ENCODE measurements at places on chromosomes 16 and 17.

- no peak for DNase-seq
Observed at GRCh38 chr16:81155769-81156168, 59.6 kb upstream of the GCSH start.

DNA sequence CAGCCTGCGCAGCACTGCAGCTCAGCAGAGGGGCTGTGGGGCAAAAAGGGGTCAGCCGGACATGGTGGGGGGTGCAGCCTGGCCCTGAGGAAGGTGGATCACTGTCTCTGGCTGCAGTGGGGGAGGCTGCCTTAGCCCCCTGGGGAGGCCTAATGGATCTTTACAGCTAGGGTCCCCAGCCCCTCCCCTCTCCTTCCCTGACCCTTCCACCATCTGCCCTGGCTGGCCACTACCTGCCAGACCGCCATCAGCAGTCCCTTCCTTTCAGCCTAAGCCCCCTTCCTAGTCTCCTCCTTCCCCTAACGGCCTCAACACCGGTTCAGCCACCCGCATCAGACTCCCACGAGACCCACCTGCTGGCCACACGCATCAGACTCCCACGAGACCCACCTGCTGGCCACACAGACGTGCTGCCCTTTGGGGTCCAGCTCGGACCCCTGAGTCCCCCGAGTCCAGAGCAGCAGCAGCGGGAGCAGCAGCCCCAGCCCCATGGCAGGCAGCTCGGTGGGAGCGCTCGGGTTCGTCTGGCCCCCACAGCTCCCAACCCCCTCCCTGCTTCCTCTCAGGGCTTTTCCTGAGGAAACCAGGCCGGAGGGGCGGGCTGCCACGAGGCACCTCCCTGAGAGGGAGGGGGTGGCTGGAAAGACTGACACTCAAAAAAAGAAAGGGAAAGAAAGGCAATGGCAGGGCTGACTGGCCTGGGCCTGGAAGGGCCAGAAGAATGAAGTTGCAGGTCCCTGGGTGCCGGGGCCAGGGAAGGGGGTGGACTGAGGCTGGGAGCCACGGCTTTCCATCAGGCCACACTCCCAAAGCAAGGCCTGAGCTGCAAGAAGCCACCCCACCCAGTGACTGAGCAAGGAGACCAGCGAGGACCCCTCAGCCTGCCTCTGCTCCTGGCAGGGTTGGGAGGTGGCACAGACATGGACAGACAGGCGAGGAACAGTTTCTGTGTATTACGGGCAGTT, at the start of gene SCARF1:
SCARF1 (minus strand) TSS at position 526 of the 965 bp plus-strand sequence; CDS start at position 491, 35 bp downstream.
- no peak for DNase-seq

GRCh38 chr16:70298988-70299938, at the start of gene DDX19B:
TSS of gene DDX19B (plus strand) at chr16:70299186. CDS start at chr16:70299298, 112 bp downstream.
- DNase-seq: no peak

- DNase-seq: no peak
Observed at GRCh38 chr16:67198238-67198734, 645 bp upstream of the ELMO3 start.

GRCh38 chr17:4250887-4251286, 12.9 kb downstream of the ANKFY1 start:
- DNase-seq: no peak

GRCh38 chr17:1871756-1872155, 42.0 kb downstream of the RPA1 start:
- DNase-seq: no peak

- no peak for DNase-seq
Observed at GRCh38 chr17:3613124-3613523, 3.9 kb upstream of the TRPV1 start.

- no peak for DNase-seq
Observed at GRCh38 chr16:1610899-1611632, 806 bp downstream of the IFT140 start.

DNA sequence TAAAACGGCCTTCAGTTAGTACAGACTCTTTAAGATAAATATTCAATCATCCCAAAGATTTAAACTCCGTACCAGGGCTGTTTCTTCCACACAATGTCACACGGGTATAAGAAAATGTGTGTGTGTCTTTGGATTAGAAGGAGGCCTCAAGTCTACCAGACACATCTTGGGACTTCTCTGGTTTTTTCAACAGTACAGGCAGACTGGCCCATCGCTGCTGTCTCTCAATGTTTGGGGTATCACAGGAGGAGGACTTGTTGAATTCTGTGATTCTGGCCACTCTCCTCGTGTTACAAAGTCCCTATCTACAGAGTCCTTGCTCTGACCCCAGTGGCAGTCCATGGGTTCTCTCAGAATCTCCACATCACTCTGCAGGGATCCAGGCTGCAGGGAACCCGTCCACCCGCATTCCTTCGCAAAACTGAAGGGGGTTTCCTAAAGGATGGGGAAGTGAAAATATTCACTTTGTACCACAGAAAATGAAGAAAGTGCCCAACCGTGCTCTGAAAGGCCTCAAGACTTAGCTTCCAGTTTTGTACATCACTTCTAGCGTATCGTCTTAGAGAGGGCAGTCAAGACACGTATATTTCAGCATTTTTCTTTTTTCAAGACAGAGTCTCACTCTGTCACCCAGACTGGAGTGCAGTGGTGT, 373.2 kb downstream of the NPIPA8 start:
- no peak for DNase-seq

- DNase-seq: no peak
Observed at GRCh38 chr17:62562656-62563055, 64.8 kb upstream of the MRC2 start.

Measured in cortex of kidney (tissue), 1 donor.